NK-92 treated with Interleukin-12 subunit alpha and Interleukin-12 subunit beta, amount 100 ng/mL, for 24 hours (cell line): ENCODE measurements at places on chromosomes 11 and 22.

DNA sequence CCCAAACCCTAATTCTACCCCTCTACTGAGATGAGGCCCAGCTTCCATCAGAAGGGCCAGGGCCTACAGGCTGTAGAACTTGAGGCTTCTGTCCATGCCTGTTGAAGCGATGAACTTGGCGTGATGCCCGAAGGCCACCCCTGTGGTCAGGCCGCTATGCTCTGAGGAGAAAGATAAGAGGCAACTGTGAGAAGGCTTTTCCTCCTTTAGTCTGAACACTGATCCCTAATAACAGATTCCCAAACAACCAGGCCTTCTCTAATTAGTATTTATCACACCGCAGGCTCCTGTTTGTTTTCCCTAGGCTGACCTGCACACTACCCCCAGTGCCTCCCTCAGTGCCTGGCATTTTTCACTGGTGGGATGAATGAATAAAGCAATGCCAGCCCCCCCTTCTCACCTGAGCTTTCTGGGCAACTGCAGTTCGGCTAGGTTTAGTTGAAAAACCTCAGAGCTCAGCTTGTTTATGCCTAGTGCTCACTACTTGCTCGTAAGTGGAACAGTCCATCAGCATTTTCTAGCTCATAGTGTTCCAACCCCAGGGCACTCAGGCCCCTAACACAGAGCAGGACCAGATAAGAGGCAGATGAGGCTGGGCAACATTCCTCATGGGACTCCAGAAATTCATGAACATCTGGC is 15.2 kb downstream of the PRPF19 start:
- no peak for DNase-seq

- no peak for DNase-seq
Measured at GRCh38 chr11:92251980-92252379, 27.4 kb downstream of the FAT3 start.

DNA sequence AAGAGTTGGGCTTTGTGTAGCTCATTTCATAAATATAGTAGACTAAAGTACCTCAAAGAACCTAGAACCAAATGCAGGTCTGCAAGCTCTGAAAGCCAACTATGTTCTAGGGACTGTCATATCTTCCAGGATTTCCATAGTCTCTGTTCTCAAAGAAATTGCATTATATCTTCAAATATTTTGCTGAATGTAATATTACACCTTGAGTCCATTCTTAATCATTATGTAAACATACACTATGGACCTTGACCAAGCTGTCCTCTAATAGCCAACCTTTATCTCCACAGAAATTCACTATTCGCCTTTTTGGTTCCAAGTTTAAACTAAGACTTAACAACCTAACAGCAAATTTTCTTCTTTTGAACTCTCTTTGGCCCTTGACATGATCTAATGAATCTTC is 678.7 kb upstream of the ARHGAP42 start:
- no peak for DNase-seq

DNA sequence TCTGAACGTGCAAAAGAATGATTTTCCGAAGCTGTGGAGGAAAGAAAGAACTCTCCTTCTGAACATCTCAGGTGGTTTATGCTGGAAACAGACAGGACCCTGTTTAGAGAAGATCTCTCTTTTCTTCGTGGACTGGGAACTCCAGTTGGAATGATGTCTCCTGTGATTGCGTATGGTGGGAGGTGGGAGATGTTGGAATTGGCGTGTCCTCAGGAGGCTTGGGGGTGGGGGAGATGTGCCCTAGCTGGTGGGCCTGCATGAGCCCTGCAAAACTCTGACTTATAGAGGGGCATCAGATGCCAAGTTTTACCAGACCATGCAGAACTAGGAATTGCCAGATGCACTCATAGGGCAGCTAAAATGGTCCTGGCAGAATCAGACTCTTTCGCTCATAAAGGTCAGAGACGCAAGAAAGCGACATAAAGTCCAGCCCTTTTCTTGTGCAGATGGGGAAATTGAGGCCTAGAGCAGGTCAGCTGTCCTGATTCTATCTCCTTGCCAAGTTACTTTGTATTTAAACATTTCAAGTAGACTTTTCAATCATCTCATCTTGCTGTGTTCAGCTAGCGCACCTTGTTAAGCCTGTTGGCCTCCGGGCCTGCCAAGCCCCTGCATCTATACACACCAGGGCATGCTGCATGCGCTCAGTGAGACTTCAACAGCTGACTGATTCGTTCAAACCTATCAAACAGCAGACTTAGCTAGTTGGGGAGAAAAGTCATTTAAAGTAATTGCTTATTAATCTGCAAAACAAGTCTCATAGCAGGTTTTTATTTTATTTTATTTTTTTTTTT is 34.2 kb upstream of the EHF start:
- DNase-seq = no peak

DNA sequence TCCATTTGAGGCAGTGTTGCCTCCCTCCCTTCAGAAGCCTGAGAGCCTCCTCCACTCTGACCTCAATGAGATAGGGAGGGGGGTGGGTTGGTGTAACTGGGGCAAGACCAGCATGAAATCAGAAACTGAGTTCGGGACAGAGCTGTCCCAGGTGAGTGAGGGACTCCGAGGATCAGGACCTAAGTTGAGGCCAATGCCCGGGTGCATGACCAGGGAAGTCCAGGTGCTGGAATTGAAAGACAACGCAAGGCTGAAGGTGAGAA is 40.8 kb upstream of the ZBED5 start:
- no peak for DNase-seq

DNA sequence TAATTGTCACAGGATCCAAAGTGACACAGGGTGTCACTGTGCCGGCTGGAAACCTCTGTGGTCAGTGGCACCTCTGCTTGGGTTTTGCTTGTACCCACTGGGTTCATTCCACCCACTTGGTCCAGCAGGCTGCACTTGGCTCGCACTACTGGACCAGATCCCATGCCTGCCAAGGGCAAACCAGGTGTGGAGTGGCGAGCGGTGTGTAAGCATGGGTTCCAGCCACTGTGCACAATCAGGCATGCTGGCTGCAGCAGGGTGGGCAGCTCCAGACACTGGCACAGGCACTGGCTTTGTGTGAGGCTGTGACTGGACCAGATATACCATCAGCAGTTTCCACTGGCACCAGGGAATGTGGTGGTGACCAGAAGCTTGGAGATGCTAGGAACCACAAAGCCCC is 261.4 kb downstream of the KCNA4 start:
- DNase-seq = no peak

- DNase-seq = no peak
Measured at GRCh38 chr11:9783986-9784385, 120.1 kb downstream of the SWAP70 start.

- no peak for DNase-seq
Measured at GRCh38 chr22:39735776-39736175, 157.8 kb downstream of the ENTHD1 start.

DNA sequence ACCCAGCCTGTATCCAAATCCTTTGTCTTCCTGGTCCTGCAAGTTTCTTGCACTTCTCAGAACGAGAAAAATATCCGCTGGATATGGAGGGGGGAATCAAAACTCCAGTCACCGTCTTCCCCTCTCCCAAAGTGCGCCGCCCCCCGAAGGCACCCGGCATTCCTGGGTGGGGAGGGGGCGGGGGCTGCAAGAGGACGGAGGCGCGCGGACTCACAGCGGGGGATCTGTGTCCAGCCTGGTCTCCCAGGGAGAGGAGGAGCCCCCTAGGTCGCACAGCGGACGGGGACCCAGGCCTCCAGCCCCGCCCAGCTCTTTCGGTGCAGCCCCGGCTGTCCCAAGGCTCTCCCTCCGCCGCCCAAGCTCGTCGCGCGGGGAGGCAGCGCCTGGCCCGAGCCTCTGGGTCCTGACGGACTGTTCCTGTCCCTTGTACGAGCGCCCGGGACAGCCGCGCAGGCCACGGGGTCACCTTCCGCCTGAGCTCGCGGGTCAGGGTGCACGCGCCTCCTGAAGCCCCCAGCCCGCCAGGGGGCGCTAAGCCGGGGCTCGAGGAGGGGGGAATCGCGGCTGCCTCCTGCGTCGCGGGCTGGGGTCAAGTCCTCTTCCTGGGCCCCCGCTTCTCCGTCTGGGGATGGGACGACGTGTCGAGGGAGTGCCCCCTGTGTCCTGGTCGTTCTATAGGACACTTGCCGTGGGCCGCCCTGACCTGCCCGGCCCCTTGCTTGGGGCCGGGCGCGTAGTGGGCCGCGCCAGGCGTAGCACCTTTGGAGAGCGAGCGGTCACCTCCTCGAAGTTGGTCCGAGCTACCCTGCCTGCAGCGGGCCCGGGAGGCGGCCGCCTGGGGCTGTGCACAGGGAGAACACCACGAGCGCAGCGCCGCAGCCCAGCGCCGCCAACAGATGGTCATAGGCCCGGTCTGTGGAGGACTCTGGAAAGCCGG is 2.4 kb upstream of the WNT11 start:
- no peak for DNase-seq

GRCh38 chr11:87401653-87402052 is 363.9 kb downstream of the TMEM135 start:
- DNase-seq = no peak

- no peak for DNase-seq
Measured at GRCh38 chr22:50704510-50705218, 32.0 kb downstream of the SHANK3 start.

- DNase-seq = no peak
Measured at GRCh38 chr11:31218847-31219246, 150.7 kb downstream of the DCDC1 start.
